DMS79 (cell line): ENCODE measurements at places on chromosomes 1 and 21.

- no peak for DNase-seq
Measured at GRCh38 chr1:56285554-56286402, 293.6 kb downstream of the PLPP3 start.

DNA sequence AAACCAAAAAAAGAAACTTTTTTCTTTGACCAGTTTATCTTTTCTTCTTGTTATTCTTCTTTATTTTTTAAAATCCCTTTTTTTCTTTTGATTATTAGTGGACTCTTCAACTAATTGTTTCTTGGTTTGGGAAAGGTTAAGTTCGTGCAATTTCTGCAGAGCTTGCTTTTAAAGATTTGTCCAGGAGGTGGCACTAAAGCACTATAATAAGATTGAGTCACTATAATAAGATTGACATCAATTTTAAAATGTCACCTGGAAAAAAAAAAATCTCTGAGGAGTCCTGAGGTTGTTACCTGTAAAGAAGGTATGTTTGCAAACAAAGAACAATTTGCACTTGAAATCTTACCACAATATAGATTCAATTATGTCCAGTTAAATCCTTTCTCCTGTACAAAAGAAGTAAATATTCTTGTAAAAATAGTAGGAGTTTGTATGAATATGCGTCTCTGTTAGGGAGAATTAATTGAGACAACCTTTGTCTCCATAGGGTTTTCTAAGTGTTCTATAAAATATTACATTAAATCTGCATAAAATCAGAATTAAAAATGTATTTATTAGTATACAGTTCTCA, 166.7 kb downstream of the ADGRL4 start:
- DNase-seq: no peak

- peak; percentile 5 for DNase-seq
Measured at GRCh38 chr1:56780826-56781225, 38.4 kb downstream of the FYB2 start.

GRCh38 chr1:230212405-230212936, 145.4 kb downstream of the GALNT2 start:
- DNase-seq: no peak
